RWPE1 (cell line): ENCODE measurements at places on chromosomes 11 and 22.

DNA sequence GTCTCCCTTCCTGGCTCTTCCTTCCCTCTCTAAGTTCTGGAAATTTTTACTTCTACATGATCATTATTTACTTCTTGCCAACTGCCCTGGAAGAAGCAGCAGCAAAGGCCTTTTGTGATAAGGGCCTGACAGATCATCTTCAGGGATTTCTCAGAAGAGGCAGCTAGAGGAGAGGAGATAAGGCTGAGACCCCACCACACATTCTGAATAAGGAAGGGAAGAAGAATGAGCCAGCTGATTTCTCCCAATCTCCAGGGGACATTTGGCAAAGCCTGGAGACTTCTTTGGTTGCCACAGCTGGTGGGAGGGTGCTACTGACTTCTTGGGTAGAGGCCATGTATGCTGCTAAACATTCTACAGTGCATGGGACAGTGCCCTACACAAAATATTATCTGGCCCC is 122.4 kb upstream of the OR9Q1 start:
- no peak for DNase-seq

GRCh38 chr11:86142170-86142569 is 73.3 kb upstream of the PICALM start:
- DNase-seq, result no peak

- no peak for DNase-seq
These were observed 342.3 kb downstream of the LARGE1 start for GRCh38 chr22:33577862-33578411.

- no peak for DNase-seq
These were observed 228.5 kb upstream of the B3GAT1 start for GRCh38 chr11:134640536-134640935.

DNA sequence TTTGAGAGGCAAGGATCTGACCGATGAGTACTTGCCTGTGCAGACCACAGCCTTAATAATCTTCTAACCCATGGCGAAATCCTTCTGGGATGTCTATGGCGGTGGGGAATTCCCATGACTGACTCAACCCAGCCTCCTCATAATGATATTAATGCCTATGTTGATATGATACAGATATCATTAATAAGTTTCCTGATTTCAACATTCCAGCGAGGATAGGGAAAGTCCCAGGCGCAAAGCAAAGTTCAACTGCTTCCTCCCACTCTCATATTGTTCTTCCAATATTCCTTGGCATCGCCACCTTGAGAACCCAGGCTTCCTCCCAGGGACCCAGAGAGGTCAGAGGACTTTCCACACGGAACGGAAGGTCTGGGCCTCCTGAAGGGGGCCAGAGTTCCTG is 110.3 kb upstream of the TMEM45B start:
- DNase-seq, result peak; percentile 23

DNA sequence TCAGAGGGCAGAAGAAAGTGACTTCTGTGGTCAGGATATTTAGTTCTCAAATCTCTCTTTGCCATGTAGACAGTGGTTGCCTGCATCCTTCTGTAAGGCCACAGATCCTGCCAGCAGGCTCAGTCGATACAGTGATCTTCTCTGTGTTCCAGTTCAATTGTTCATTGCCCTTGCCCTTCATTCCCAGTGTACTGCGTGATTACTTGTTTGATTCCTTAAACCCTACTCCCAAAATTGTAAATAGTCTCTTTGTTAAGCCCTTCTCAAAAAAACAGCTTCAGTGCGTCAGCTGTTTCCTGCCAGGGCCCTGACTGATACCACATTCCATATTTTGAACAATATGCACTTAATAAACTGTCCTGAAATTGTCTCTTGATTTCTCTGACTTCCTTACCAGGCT is 9.3 kb upstream of the TYR start:
- no peak for DNase-seq

GRCh38 chr22:42056757-42057511 is 13.7 kb downstream of the NAGA start:
- no peak for DNase-seq

- DNase-seq, result no peak
These were observed 44.4 kb upstream of the DAGLA start for GRCh38 chr11:61635787-61636186.
